WTC11 (cell line): ENCODE measurements at places on chromosomes 1 and 21.

- peak; percentile 35 for DNase-seq
Observed at GRCh38 chr1:1274299-1274930, 761 bp upstream of the UBE2J2 start.

DNA sequence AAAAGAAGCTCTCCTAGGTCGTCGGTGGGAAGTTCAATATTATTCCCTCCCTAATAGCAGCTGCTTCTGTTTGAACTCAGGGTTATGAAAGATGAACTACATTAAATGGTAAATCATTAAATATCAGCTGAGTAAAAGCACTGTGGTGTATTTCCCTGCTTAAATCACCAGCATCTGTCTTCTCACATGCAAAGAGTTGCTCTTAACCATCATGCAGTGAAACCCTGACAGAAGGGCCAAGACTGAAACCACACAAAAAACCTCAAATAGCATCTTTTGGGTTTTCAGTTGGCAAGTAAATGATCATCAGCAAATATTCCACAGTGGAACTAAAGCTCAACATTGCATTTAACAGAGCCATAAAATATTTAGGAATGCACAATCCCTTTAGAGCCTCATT, 380.0 kb upstream of the ADGRL2 start:
- no peak for DNase-seq

- no peak for DNase-seq
Observed at GRCh38 chr1:14806772-14807171, 208.3 kb downstream of the KAZN start.

GRCh38 chr1:116943438-116943837, 33.7 kb downstream of the PTGFRN start:
- DNase-seq = no peak

- DNase-seq = no peak
Observed at GRCh38 chr1:30473922-30474817, 249.2 kb downstream of the MATN1 start.

DNA sequence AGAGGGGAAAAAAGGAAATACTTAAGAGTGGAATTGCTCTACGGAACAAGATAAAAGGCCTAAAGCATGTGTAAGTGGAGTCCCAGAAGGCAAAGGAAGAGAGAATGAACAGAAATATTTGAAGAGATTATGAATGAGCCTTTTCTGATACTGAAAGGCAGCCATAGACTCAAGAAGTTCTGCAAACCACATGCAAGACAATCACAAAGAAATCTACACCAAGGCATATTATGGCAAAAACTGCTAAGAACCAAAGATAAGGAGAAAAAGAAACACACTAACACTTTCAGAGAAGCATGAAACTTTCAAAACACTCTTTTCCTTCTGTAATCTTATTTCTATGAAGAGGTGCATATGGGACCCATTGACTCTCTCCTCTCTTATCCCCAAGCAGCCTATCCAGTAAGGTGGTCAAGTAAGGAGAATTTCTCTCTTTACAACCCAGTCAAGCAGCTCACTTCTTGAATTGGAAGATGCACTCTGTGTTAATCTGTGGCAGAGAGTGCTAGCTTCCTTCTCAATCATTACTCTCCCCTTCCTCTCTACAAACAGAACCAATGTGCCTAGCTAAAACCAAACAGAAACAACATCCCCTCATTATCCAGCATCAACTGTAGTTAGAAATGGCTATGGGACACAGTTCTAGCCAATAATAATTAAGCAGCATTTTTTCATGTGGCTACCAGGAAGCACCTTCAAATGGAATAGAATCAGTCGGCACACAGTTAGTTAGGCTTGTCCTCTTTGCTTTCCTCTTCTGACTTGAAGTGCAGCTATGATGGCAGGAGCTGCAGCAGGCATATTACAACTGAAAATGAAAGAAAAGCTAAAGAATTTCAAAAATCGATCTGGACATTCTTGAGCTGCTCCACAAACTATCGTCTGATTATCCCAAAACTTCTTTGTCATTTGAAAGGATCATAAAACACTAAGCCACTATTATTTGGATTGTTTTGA, 25.9 kb downstream of the KRTAP19-8 start:
- no peak for DNase-seq
